Naive thymus-derived CD8-positive, alpha-beta T cell (primary cell): ENCODE measurements at places on chromosomes 11 and 22. TPM values are rescaled to one million over a fixed set of nuclear protein-coding genes. Genes with fewer than 3 reads are reported as not detected.

The OR8D4 gene
- total RNA-seq: not detected

The ZNF408 gene
- 21.4 TPM for total RNA-seq

- H3K4me3 ChIP-seq: no peak within 1 kb of the TSS
- DNase-seq: no peak
- no peak within 1 kb of the TSS for H3K27ac ChIP-seq
- H3K36me3 ChIP-seq: no peaks in the 10 kb centered on the region
These were observed at the start of gene MYBPC3 for GRCh38 chr11:47352556-47352955. Gene MYBPC3, minus strand, starts transcription at chr11:47352702. Its CDS starts 55 bp downstream, at chr11:47352647.

The OR52A1 gene
- total RNA-seq: not detected

The ZDHHC8 gene
- 93.5 TPM for total RNA-seq

DNA sequence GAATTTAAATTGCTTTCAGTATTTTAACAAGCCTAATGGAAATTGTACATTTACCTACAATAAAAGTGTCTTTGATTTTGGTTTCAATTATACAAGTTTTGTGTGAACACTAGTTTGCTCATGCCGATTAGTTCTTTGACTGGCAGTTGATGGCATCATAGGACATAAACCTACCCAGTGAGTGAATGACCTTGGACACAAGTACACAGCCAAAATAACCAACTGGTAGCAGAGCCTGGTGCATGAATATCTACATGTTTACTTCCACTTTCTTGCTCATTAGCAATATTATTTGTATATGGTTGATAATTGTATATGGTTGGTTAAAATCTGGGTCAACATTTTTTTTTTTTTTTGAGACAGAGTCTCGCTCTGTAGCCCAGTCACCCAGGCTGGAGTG lies 37.8 kb downstream of the STIM1 start:
- H3K4me1 ChIP-seq: peaks cover 83% of the 10 kb centered on the region
- DNase-seq: no peak
- H3K27me3 ChIP-seq: no peaks in the 10 kb centered on the region
- H3K27ac ChIP-seq: peak overlapping the region; percentile 89
- no peak overlapping the region for H3K4me3 ChIP-seq
